Stimulated activated CD4-positive, alpha-beta T cell treated with anti-CD3 and anti-CD28 coated beads, Interleukin-1b, Interleukin-23, amount 100 ng/mL, for 4 hours (primary cell): ENCODE measurements at places on chromosomes 4 and X.

DNA sequence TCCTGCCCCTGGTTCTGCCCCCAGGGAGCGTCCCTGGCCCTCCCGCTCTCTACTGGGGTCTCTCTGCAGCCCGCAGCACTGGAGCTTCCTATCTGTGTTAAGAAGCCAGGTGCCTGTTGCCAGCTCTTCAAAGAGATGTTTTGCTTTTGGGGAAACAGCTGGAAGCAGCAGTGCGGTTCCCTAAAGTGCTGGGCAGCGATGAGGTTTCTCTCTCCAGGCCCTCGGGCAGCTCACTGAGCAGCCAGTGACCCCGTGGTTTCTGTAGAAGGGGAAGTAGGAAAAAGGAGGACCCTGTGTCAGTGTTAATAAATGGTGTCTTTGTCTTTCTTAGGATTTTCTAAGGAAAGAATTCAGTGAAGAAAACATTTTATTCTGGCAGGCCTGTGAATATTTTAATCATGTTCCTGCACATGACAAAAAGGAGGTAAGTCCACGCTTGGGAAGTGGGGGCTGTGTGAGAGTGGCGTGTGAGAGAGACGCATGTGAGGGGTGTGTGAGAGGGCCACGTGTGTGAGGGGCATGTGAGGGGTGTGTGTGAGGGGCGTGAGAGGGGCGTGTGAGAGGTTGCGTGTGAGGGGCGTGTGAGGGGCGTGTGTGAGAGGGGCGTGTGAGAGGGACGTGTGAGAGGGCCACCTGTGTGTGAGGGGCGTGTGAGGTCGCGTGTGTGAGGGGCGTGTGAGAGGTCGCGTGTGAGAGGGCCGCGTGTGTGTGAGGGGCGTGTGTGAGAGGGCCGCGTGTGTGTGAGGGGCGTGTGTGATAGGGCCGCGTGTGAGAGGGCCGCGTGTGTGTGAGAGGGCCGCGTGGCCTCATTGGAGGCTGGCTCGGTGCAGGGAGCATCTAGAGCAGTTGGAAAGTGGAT, 27.1 kb upstream of the HGFAC start:
- no peak for DNase-seq

- DNase-seq, result no peak
Measured at GRCh38 chr4:72449705-72450104, 119.3 kb downstream of the ADAMTS3 start.

DNA sequence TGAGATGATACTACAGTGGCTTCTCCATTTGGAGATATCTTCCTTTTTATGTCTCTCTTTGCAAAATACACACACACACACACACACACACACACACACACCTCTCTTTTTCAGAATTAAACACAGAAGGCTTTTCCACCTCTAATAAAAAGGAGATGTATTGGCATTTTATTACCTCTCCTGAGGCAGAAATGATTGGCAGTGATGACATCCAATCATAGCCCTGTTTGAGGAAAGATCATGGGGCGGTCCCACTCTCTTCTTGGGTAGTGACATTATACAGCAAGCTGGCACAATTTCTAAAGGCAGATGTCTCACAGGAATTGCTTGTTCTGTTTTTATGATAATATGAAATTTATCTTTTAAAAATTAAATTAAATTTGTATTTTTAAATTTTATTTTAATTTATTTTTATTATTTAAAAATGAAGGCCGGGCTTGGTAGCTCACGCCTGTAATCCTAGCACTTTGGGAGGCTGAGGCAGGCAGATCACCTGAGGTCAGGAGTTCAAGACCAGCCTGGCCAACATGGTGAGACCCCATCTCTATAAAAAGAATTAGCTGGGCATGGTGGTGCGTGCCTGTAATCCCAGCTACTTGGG, 15.6 kb downstream of the CHRNA9 start:
- no peak for DNase-seq

DNA sequence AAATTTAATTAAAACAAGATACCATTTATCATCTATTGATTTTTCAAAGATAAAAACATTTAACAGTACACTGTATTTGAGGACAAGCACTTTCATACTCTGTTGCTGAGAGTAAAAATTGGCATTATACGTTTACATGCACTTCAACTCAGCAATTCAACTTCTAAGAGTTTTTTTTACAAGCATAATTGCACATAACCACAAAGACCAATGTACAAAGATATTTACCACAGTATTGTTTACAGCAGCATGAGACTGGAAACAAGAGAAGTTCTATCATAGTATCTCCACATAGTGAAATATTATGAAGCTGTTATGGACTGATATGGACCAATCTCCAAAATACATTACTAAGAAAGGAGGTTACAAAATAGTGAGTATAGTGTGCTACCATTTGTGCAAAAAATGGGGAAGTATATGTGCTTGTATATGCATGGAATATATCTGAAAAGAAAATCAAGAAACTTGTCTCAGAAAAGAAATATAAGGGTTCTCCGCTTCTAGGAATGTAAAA, 10.9 kb downstream of the GAB3 start:
- no peak for DNase-seq

- DNase-seq, result no peak
Measured at GRCh38 chrX:103666202-103667107, 20.0 kb downstream of the MORF4L2 start.

GRCh38 chr4:58564695-58565475, 1454.7 kb upstream of the IGFBP7 start:
- DNase-seq, result no peak

DNA sequence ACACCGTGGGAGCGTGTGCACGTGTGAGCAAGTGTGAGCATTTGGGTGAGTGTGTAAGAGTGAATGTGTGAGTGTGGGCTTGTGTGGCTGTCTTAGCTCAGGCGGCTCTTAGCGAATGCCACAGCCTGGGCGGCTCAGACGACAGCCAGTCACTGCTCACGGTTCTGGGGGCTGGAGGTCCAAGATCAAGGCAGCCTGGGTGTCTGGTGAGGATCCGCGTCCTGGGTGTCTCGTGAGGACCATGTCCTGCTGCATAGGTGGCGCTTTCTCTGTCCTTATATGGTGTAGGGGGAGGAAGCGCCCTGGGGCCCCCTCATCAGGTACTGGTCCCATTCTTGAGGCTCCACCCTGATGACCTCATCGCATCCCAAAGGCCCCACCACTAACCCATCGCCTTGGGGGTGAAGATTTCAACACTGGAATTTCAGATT, 4.5 kb downstream of the DOK7 start:
- DNase-seq, result no peak

DNA sequence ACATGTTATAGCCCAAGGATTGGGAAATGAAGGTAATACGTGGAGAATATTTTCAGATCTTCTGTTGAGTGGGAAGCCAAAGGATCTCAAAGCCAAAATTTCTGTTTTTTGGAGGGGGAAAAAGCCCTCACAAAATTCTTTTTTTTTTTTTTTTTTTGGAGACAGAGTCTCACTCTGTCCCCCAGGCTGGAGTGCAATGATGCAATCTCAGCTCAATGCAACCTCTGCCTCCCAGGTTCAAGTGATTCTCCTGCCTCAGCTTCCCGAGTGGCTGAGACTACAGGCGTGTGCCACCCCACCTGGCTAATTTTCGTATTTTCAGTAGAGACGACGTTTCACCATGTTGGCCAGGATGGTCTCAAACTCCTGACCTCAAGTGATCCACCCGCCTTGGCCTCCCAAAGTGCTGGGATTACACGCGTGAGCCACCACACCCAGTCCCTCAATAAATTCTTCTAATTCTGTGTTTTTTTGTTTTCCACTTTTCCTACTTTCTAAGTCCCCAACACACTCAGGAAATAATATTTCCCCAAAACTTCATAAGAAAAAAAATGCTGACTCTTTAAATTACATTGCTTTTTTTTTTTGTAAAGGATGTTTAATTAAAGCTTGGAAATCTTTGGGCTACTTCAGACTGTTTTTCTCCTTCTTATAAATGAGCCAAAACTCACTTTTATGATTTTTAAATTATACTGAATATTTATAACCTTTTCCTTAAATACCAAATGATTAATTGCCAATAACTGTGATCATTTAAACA, 51.6 kb downstream of the RPS3A start:
- no peak for DNase-seq

DNA sequence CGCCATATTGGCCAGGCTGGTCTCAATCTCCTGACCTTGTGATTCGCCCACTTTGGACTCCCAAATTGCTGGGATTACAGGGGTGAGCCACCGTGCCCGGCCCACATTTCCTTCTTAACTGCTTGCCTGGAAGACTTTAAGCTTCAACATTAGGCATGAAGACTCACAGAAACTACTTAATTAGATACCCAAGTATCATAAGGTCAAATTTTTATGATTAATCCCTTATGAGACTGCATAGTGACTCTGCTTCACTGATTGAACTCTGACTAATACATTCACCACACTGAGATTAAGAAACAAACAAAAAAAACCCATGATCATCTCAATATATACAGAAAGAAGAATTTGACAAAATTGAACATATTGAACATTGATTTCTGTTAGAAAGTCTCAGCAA, 87.4 kb upstream of the KCTD8 start:
- DNase-seq, result no peak

- DNase-seq, result no peak
Measured at GRCh38 chrX:47514533-47515235, 31.7 kb upstream of the ZNF41 start.

DNA sequence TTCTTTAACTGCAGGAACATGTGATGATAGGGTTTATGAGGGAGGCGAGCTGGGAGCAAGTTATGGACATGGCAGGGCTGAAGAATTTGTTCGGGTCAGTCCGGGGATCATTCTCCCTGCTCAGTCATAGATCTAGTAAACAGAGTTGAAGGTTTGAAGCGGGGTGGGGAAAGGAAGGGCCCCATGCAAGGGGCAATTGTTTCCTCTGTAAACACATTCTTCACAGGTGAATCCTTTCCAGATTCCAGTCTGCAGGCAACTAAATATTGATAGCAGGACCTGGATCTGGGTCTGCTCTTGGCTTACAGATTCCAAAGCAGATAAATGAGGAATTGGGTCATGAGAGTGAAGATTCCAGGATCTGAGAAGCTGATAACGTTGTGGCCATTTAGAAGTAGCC, 44.3 kb upstream of the ARHGAP24 start:
- no peak for DNase-seq

DNA sequence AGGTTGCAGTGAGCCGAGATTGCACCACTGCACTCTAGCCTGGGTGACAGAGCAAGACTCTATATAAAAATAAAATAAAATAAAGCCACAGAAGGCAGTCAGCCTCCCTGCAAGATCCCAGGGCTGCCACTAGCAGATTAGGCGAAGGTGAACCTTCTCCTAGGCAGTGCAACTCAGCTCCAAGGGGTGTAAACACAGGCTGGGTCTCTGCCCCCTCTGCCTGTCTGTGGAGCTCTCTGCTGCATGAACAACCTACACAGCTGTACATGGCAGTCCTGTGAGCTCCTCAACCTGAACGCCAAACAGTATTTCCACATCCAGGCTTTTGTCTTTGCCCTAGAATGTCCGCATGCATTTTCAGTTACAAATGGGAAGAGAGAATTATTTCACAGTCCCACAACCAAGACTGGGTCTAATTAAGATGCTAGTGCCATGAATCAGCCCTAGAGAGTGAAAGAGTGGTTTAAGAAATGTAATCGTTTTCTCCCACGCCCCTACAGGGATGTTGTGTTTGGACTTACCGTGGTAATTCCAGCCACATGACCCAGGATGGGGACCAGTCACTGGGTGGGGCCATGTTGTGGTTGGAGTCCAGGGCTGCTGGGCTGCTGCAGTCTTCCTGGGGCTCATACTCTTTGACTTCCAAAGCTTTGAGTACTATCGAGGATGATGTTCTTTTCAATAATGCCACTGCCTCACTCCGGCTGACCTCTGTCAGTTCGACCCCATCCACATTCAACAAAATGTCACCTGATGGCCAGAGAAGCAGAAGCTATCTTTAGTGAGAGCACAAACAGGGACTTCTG, 99.0 kb downstream of the FIP1L1 start:
- no peak for DNase-seq

- DNase-seq, result no peak
Measured at GRCh38 chr4:84480082-84480481, 19.0 kb downstream of the NKX6-1 start.

DNA sequence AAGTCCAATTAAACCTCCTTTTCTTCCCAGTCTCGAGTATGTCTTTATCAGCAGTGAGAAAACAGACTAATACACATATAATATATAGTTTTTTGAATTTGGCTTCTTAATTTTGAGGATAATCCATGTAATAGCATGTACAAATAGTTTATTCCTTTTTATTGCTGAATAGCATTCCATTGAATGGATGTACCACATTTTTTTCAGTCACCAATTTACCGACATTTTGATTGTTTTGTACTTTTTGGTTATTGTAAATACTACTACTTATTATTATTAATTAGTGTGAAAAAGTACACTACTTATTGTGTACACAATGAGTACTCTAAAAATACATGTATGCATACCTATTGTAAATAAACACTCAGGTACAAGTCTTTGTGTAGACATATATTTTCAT, 42.3 kb upstream of the ANXA10 start:
- no peak for DNase-seq

- no peak for DNase-seq
Measured at GRCh38 chr4:141654098-141654497, 17.7 kb downstream of the IL15 start.

- DNase-seq, result no peak
Measured at GRCh38 chr4:158808399-158808798, 39.6 kb downstream of the FNIP2 start.

GRCh38 chr4:83109480-83110222, 4.9 kb downstream of the PLAC8 start:
- no peak for DNase-seq

- no peak for DNase-seq
Measured at GRCh38 chrX:64152857-64153256, 52.7 kb downstream of the AMER1 start.

DNA sequence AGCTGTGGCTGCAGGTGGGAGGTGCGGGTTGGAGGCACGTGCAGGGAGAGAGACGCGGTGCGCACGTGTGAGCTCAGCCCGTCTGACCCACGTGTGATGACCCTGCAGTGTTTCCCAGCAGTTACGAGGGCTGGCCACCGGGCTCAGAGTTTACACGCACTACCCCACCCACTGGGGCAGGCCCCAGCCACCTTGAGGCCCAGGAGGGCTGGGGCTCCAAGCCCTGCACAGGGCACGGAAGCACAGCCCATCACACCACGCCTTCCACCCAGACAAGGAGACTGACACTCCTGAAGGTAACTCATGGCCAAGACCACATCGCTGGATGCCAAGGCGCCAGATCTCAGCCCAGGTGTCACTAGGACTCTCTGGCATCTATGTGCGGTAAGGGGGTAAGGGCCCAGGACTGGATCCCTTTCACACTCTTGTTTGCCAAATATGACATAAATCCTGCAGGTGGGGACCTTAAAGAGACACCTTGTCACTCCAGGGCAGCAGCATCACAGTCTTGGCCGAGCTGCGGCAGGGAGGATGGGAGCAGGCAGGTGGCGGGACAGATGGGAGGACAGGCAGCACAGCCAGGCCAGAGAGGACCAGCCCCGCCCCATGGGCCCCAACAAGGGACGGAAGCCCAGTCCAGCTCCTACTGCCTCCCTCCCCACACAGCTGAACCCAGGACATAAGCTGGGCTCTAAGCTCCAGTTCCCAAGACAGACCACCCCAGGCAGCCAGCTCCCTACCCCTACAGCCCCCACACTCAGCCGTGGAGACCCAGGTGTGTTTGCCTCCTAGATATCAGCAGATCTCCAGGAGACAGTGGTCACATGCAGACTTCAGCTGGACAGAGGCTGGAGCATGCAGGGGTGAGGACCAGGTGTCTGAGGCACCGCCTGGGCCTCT, 56.8 kb downstream of the ZFYVE28 start:
- no peak for DNase-seq

- DNase-seq, result no peak
Measured at GRCh38 chrX:40022421-40022820, 75.3 kb downstream of the BCOR start.

- DNase-seq, result no peak
Measured at GRCh38 chr4:53582194-53582593, 9.1 kb downstream of the LNX1 start.
